ENCODE measurements at places on chromosomes 5 and 9.

DNA sequence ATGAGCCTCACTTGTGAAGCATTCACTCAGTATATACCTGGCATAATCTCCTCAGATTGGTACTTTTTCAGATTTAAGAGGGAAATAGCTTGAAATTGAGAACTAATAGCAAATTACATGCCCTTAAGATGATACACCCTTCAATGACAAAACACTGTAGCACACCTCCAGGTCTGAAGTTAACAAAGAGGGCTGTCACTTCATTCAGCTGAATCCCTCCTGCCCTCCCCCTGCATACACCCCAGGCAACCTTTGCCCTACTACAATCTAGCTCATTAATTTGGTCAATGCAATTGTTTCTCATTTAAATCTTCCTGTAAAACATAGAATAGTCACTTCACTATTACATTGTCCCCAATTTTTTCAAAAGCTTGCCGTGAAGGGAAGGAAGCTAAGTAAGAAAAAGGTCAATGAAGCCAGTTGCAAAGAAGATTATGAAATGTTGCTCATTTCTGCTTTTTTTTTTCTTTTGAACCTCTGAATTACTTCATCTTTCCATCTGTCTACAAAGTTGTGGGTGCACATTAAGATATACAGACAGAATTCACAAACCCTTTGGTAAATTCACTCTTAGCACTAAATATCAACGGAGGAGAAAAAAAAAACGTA is 294.8 kb upstream of the PTGER4 start:
- DNase-seq = no peak

DNA sequence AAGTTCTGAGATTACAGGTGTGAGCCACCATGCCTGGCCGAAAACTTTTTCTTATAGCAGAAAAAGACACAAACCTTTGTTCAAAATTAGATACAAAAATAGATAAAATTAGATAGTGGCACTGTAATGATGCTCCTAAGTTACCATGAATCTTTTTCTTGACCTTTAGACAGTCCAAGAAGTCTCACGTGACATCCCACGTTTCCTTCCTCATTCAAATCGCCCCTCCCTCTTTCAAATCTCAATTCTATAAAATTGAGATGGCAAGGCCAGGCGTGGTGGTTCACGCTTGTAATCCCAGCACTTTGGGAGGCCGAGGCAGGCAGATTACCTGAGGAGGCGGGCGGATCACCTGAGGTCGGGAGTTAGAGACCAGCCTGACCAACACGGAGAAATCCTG is 7.7 kb upstream of the ZCCHC10 start:
- no peak for DNase-seq

DNA sequence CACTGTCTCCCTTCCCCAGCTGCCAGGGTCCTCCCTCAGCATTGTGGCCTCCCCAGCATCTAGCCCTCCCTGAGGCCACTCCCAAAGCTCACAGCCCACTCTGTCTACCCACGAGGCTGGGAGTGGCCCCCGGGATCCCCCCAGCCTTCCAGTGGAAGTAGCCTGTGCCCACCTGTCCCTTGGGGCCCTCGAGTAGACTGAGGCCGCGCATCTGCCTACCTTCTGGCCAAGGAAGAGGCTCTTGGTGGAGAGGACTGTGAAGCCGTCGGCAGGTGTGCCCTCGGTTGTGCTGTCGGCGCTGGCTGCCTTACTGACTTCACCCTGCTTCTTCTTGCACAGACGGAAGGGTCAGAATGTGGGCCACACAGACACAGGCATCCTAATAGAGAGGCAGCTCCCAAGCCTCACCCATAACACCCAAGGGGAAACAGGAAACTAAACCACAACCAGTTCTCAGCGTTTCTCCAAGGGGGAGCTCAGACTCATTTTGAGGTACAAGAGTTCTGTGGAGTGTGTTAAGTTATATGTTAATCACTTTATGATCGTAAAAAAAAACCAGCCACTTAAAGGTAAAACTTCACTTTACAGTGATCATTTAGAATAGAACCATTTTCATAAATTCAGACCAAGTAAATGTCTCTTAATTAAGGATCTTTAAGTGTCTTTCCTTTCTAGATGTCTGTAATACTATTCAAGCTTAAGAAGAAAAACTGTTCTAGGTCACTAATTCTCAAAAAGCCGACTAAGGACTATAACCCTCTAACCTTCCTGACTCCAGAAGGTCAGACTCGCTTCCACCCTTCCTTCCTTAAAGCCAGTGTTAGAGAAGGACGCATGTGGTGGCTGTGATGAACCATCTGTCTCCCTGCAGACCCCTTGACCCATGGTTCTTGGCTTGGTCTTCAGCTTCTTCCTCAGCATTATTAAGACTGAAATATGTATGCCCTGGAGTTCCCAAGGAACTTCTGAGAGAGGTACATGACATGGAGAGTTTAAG is 38.5 kb downstream of the MACROH2A1 start:
- DNase-seq = no peak

DNA sequence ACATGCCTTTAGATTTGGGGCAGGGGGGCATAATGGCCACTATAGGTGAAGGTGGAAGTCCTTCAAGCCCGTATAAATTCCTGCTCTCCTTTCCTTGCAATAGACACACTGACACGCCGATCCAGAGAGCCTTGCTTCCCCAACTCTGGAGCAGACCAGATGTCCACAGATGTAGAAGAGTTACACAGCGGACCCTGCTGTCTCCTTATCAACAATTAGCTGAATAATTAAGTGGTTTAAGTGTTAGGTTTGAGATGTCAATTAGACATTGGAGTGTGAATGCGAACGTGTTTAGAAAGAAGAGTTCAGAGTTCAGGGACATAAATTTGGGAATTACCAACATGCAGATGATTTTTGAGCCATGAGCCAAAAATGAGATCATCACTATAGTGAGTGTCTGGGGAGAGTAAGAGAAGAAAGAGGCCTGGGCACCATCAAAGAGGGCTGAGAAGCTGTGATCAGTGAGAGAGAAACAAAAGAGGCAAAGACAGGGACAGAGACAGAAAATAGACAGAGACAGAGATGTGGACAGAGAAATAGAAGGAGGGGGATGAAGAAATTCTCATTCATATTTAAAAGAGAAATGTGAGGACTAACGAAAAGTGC is 734.4 kb upstream of the ADAMTS16 start:
- no peak for DNase-seq
